Stimulated activated CD8-positive, alpha-beta memory T cell treated with anti-CD3 and anti-CD28 coated beads, Interleukin-2, amount 100 ng/mL, for 48 hours (primary cell): ENCODE measurements at places on chromosomes 16 and 17.

- DNase-seq = no peak
These were observed 474 bp downstream of the CLN3 start for GRCh38 chr16:28491230-28491969.

GRCh38 chr16:55401046-55401445, 77.0 kb downstream of the IRX6 start:
- DNase-seq = no peak

GRCh38 chr17:82929676-82930042, 89.8 kb upstream of the ZNF750 start:
- no peak for DNase-seq

- peak; percentile 32 for DNase-seq
These were observed 67.8 kb downstream of the C16orf78 start for GRCh38 chr16:49441366-49441780.

DNA sequence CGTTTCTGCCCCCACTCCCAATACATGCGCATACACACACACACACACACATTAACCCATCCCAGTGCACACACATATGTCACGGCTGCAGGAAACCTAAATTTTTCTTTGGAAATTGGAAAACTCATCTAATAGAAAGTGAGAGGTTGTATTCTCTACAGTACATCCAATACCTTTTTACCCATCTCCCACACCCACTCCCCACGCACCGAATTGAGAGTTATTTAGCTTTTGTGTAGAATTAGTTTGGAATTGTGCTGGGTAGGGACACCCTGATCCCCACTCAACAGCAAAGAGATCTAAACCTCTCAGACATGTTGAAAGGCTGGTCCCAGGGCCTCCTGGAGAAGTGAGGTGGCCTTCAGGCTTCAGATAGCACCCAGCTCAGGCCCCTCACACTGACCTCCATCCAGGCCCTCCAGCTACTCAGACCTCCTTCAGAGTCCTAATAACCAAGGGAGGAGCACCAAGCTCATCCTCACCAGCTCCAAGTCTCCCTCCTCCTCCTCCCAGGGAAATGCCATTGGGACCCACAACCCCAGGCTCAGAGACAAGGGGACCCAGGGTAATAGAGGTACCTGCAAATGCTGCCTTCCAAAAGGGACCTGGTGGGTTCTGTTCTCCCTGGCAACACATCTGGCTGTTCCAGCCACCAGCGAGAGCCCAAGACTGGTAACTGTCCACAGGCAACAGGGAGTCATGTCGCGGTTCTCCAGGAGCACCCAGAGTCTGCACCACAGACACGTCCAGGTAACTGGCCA, 955 bp downstream of the HOXB13 start:
- no peak for DNase-seq

DNA sequence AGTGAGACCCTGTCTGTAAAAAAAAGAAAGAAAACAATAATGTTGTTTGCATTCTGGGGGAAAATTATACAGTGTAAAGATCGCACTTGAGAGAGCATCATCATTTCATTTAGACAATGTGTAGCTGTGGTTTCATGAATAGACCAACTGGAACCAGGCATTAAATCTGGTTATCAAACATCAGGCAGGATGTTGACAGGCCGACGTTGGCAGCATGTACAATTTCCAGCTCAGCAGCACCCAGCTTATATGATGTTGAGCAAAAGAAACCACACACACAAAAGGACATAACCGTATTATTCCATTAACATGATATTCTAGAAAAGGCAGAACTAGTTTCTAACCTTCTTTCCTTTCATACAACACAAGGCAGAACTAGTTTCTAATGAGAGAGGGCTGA, 5.8 kb downstream of the MARVELD3 start:
- no peak for DNase-seq

DNA sequence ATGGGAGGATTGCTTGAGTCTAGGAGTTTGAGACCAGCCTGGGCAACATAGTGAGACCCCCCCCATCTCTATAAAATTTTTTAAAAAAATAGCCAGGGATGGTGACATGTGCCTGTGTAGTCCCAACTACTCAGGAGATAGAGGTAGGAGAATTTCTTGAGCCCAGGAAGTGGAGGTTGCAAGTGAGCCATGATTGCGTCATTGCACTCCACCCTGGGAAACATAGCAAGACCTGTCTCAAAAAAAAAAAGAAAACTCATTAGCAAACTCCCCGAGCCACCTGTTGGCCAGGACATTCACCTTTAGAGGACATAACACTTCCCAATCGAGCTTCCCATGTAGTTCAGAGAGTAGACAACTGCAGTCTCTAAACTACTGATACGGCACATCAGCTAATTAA, 274.2 kb downstream of the ABCC12 start:
- no peak for DNase-seq

GRCh38 chr17:73498886-73499554, 145.2 kb downstream of the SDK2 start:
- no peak for DNase-seq

GRCh38 chr17:4900231-4901107, 1.1 kb downstream of the C17orf107 start:
- no peak for DNase-seq

GRCh38 chr16:88467541-88467944, 14.5 kb downstream of the ZFPM1 start:
- DNase-seq = no peak

DNA sequence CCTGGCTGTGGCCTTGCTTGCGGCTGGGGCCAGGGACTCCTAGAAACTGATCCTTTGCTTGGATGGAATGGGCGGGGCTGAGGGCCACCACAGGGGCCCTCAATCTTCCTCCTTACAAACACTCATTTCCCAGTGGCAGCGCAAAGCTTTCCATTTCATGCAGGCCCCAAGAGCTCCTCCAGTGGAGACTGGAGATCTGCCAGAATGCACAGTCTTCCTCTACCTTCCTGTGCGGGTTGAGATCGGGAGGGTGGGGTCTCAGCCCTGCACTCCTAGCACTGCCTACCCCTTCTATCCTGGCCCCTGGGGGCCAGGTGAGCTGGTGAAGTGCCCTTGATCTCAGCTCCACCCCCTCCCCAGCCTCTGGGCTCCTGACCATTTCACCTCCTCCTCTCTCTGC, 1.7 kb downstream of the NRN1L start:
- no peak for DNase-seq

DNA sequence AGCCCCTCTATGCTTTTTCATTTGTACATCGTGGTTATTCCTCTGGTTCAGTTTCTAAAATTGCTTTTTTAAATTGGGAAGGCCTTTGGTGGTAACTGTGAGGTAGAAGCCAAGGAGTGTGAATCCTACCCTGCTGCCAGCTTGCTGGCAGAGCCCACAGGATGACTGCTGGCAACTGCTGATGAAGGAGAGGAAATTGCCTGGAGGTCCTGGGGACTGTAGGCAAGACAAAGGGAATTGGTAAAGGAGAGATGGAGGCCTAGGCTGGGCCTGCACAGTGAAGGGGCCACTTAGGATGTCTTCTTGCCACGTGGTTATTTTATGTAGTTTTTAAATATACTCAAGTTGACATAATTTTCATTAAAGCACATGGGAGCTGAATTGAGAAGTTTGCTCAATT, 15.8 kb downstream of the C17orf58 start:
- DNase-seq = no peak

GRCh38 chr16:88896238-88897070, 30.0 kb upstream of the PABPN1L start:
- no peak for DNase-seq

DNA sequence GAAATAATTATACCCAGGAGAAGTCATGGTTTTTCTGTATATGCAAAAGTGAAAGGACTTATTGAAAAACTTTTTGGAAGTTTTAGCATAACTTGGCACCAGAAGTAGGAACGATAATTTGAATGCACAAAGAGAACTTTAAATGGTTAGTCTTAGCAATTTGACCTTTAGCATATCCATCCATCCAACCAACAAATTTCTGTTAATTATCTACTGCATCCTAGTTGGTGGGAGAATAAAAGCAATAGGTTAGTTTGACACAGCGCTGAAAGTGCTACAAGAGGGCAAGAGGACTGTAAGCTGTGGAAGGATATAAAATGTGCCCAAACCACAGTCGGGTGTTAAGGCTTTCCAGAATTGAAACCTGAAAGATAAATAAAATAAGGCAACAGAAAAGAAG, 17.6 kb downstream of the SPAG9 start:
- no peak for DNase-seq

DNA sequence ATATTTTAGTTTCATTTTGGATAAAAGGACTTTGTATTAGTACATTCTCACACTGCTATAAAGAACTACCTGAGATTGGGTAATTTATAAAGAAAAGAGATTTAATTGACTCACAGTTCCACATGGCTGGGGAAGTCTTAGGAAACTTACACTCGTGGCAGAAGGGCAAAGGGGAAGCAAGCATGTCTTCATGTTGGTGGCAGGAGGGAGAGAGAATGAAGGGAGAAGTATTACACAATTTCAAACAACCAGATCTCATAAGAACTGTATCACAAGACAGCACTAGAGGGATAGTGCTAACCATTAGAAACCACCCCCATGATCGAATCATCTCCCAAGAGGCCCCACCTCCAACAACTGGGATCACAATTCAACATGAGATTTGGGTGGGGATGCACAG, 142.9 kb downstream of the USP31 start:
- DNase-seq = no peak

DNA sequence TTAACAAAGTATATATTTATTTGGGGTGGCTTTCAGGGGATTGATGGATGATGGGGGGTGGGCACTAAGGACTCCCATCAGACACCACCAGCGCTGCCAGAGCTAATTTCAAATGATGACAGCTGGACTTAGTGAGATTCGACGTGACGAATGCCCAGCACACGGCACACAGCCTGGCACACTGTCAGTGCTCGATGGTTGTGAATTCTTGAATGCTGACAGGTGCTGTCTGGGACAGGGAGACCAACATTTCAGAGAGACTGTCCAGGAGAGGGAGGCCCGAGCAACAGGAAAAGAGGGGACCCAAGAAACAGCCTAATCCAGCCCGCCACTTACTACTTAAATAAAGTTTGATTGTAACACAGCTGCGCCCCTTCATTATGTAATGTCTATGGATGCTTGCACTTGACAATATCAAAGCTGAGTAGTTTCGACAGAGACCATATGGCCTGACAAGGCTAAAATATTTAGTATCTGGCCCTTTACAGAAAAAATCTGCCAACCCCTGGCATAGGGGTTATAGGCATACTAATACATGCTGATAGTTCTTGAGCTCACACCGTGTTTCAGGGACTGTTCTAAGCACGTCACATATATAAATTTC, 6.2 kb upstream of the MPRIP start:
- DNase-seq = no peak

GRCh38 chr17:59451706-59452105, 113.7 kb upstream of the DHX40 start:
- no peak for DNase-seq

DNA sequence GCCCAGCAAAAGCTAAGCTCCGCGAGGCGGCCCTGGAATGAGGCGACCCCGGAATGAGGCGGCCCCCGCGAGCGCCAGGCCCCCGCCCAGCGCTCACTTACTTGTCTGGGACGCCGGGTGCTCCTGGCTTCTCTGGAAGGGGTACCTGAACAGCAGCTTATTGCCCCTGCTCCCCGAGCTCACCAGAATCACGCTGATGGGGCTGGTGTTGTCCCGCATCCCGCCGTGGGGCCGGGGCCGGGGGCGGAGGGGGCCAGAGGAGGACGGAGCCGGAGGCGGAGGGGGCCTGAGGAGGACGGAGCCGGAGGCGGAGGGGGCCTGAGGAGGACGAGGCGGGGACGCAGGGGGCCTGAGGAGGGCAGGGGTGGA, 440 bp downstream of the NPRL3 start:
- DNase-seq = no peak

- no peak for DNase-seq
These were observed 5.1 kb downstream of the CLEC16A start for GRCh38 chr16:10949424-10949970.

GRCh38 chr17:6998855-6999508, 3.1 kb downstream of the ALOX12 start:
- no peak for DNase-seq

DNA sequence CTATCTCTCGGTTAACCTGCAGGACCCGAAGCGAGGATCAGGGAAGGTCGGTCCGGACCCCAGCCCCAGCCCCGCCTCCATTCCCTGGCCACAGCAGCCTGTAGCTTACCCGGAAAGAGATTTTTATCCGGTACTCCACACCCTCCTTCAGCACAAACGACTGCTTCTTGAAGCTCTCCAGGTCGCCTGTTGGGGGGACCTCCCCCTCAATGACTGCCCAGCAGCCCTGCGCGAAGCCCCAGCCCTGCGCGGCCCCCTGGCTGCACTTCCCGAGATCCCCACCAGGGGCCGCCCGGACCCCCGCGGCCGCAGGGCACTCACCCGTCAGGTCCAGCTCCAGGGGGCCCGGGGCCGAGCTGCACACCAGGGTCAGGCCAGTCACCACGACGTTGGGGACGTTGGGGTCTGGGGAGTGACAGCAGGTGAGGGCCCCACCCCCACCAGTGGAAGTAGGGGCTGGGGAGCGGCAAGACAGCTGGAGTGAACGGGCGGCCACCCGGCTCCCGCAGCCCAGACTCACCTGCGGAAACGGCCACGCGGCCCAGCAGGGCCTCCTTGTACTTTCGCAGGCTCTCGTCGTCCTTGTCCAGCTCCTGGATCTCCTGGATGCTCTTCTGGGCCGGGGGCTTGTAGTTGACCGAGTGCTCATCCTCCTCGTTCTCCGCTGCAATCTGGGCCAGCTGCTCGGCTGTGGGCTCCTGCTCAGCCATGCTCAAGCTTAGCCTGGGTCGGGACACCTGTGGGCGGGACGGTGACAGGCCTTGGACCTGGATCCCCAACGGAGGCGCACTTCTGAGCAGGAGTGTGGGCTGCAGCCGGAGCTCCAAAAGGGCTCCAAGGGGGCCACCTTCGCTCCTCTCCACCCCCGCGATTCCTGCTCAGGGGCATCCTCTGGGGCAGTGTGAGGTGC, 1.7 kb downstream of the ARHGDIA start:
- DNase-seq = peak; percentile 58

DNA sequence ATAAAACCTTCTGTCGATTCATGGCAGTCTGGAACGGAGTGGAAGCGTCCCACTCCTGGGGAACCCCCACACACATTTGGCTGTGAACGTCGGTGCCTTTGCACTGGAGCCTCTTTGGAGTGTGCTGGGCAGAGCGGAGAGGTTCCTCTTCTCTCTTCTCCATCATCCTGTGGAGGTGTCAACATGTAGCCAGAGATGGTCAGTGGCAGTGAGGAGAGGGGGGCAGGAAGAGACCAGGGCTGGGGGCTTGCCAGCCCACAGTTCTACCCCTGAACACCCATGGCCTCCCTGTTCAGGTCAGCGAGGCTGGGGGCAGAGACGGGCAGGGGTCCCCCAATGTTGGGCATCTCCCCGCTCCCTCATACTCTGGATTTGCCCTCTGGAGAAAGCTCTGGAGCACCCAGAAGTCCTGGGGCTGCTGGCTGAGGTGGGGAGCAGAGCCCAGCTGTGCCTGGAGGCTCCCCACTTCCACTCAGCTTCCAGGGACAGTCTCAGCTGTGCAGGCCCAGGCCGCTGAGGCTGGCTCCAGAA, 223.7 kb downstream of the SEC14L1 start:
- no peak for DNase-seq

GRCh38 chr17:67186782-67187181, 58.2 kb downstream of the HELZ start:
- no peak for DNase-seq

- DNase-seq = no peak
These were observed 6.7 kb downstream of the MMP28 start for GRCh38 chr17:35788477-35789368.
